ENCODE measurements at places on chromosomes 12 and 14. TPM values are rescaled to one million over a fixed set of nuclear protein-coding genes. Genes with fewer than 3 reads are reported as not detected.

Gene REP15
- 2.0 TPM for total RNA-seq

Gene B4GALNT3
- total RNA-seq = 5.1 TPM

Gene SELPLG
- total RNA-seq = 0.50 TPM

Gene STON2
- total RNA-seq = 327 TPM

Gene NR2C1
- total RNA-seq = 23.2 TPM

Gene ACRBP
- total RNA-seq = 0.51 TPM

Gene ITGB7
- 1.8 TPM for total RNA-seq

Gene SCN8A
- 19.2 TPM for total RNA-seq

Gene CDCA4
- 38.2 TPM for total RNA-seq

All from mammary epithelial cell (primary cell).